ENCODE measurements at places on chromosomes 1 and 21.

DNA sequence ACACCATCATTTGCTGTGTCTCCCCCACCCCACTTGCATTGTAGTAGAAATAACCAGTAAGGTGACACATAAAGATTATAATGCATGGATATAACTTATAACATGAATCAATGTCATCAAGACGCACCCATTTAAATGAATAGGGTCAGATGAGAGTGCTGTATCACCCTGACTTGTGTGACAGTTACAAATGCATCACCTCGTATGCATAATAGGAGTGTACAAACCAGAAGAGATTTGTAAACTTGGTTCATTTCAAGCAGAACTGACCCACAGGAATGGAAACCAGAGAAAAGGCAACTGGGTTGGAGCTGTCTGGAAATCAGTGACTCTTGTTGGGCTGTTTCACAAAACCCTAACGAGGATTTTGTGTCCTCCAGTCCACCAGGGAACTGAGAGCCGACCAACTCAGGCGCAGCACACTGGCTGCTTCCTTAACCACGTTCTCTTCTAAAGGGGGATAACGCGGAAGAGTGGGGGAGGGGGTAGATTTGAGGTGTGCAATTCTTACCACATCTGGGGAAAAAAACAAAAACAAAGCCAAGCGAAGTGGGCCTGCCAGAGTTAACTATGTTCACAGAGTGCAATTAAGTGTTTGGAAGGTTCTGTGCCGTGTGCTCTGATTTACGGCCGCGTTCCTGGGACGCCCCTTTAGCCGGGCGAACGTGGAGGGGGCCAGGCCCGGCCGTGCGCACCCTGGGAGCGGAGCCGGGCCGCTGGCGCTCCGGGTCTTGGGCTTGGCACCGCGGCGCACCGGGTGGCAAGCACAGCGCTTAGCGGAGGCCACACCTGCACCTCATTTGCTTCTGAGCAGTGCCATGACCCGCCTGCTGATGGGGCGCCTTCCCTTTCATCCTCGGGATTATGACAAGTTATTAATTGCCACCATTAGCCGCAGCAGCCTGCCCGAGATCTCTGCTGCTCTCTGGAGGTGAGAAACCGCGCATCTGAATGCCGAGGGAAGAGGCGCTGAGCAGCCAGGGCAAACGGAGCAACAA is 248.8 kb upstream of the FOXD3 start:
- peak; percentile 51 for ATAC-seq

GRCh38 chr1:228100822-228101613 is 2.1 kb downstream of the C1orf35 start:
- ATAC-seq = no peak

DNA sequence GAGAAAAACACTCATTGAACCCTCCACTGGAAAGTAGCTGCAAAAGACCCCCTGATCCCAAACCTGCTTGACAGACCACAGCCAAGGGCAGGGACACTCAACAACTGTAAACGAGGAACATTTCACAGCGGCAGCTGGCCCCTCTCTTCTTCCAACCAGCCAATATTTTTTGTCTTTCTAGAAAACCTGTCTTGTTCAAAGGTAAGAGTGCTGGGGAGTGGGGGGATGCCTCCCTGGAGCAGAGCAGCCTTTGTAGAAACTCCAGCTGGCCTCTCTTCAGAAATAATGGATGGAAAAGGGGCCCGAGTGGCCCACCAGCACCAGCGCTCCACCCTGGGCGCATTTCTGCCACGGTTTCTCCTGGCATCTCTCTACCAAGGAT is 384.0 kb downstream of the RRAGC start:
- no peak for ATAC-seq

- no peak for ATAC-seq
Observed at GRCh38 chr1:228226141-228226874, 18.5 kb downstream of the OBSCN start.

DNA sequence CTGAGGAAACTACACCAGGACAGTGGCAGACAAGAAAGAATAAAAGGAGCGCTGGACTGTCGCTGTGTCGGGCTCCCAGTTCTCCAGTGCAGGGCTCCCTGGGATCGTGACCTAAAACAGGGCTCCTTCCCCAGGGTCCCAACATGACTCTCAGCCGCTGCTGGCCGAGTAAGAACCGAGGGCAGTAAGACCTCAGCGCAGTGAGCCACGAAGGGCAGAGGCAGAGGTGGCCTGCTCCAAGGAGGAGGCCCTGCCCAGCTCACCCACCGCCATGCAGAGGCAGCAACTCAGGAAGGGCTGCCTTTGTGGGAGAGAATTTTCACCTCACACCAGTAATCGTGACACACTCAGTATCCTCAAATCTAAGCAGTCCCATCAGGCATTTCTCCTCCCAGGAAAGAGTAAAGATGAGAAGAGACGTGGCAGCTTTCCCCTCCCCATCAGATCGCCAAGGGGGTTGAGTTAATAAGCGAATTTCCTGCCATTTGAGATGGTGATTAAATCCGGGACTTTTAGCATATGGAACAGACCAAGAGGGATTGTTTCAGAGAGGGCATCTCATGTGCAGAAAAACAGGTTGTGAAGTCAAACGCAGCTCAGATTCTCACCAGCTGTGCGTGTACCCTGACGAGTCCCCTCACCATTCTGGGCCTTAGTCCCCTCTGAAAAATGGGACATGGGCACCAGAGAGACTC is 19.8 kb upstream of the ARTN start:
- no peak for ATAC-seq
